Transverse colon (tissue), 4 donors: ENCODE measurements at places on chromosomes 16 and 17. TPM values are rescaled to one million over a fixed set of nuclear protein-coding genes. Genes with fewer than 3 reads are reported as not detected.

- DNase-seq, result no peak
Observed at GRCh38 chr17:57532556-57532955, 212.5 kb downstream of the CCDC182 start.

GRCh38 chr16:22147853-22148252 lies 14.5 kb upstream of the SDR42E2 start:
- no peak for DNase-seq

DNA sequence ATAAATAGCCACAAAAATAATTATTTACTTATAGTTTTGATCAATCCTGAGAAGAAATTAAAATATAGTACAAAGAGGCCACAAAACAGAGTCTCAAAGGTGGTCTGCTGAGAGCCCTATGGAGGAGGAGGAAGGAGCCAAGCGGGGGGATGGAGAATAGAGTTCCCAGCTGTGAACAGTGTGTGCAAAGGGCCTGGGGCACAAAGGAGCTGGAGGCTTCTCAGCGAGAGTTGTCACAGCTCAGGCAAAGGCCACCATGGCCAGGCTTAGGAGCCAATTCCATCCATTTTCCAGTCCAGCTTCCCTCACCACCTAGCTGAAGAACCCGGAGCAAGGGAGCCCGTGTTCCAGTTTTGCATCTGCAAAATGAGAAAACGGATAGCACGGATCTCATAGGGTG lies 5.4 kb upstream of the ZNF423 start:
- no peak for DNase-seq

GRCh38 chr17:81009136-81009535 lies 17.5 kb downstream of the CHMP6 start:
- no peak for DNase-seq

DNA sequence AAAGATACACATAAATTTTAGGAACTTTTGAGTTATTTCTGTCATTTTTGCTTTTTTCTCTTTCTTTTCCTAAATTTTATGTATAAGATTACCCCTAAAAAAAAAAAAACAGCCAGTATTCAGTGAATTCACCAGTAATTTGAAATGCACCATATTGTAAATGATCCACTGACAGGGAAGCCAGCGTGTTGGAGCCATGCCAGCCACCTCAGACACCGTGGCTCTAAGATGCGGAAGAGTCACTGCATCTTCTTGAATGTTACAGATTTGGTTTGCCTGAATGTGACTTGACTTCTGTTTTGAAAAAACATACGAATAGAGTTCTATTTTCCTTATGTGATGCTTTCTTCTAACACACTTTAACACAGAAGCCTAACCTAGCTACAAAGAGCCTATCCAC lies 37.4 kb downstream of the CLUAP1 start:
- DNase-seq, result no peak

- DNase-seq, result no peak
Observed at GRCh38 chr16:12096157-12096777, 119.7 kb downstream of the SNX29 start.

PTX4 gene
- not detected for total RNA-seq

DNA sequence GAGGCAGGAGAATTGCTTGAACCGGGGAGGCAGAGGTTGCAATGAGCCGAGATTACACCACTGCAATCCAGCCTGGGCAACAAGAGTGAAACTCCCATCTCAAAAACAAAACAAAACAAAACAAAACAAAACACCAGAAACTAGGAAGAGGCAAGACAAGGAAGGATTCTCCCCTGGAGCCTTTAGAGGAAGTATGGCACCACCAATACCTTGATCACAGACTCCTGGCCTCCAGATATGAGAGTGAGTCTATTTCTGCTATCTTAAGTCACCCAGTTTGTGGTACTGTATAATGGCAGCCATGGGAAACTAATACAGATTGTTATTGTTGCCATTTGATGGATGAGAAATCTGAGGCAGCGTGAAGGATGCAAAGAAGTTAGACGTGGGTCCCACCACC lies 14.6 kb upstream of the CPPED1 start:
- no peak for DNase-seq

- DNase-seq, result peak; percentile 58
Observed at GRCh38 chr16:30609002-30609925, 925 bp downstream of the ZNF689 start.

YBX2 gene
- total RNA-seq, result 25.6 TPM

HP gene
- 1.9 TPM for total RNA-seq

GRCh38 chr17:9755083-9755482 lies 36.3 kb downstream of the DHRS7C start:
- DNase-seq, result no peak

DNA sequence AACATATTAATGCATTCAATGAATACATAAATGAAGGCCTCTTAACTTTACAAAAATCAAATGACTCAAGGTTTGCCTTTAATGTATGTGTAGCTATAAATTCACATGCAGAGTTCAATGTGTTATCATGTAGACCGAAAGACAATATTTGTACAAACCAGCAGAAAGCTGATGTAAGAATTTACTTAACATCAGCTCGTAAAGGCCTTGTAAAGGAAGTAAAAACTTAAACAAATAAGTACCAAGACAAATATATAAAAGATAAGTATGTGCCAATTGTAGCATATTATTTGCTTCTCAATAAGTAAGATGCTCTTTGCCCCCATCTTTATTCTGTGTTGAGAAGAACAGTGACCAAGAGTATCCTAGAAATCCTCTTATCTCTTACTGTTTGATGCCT lies 105.7 kb downstream of the SYCE1L start:
- no peak for DNase-seq

PKD1 gene
- total RNA-seq, result 139 TPM

TBX21 gene
- 18.3 TPM for total RNA-seq
